ENCODE measurements at places on chromosomes 16 and 17. TPM values are rescaled to one million over a fixed set of nuclear protein-coding genes. Genes with fewer than 3 reads are reported as not detected.
A peak's percentile ranks its signal among the peaks of the same experiment; 100 is the strongest.

CFAP97D1 gene
- total RNA-seq: not detected

TAT gene
- total RNA-seq: not detected

KRTAP4-3 gene
- not detected for total RNA-seq

FBXW10B gene
- 1.2 TPM for total RNA-seq

ACE gene
- total RNA-seq: 0.58 TPM

PERCC1 gene
- 0.81 TPM for total RNA-seq

TBX4 gene
- not detected for total RNA-seq

BAHCC1 gene
- total RNA-seq: 0.14 TPM

ASGR1 gene
- total RNA-seq: 2.1 TPM

SOST gene
- not detected for total RNA-seq

- H3K36me3 ChIP-seq: peaks cover 2% of the 10 kb centered on the region
- no peak overlapping the region for H3K4me3 ChIP-seq
- H3K4me1 ChIP-seq: no peaks in the 10 kb centered on the region
- H3K27me3 ChIP-seq: no peaks in the 10 kb centered on the region
Measured at GRCh38 chr17:12567077-12568053, 98.3 kb upstream of the MYOCD start.

DNA sequence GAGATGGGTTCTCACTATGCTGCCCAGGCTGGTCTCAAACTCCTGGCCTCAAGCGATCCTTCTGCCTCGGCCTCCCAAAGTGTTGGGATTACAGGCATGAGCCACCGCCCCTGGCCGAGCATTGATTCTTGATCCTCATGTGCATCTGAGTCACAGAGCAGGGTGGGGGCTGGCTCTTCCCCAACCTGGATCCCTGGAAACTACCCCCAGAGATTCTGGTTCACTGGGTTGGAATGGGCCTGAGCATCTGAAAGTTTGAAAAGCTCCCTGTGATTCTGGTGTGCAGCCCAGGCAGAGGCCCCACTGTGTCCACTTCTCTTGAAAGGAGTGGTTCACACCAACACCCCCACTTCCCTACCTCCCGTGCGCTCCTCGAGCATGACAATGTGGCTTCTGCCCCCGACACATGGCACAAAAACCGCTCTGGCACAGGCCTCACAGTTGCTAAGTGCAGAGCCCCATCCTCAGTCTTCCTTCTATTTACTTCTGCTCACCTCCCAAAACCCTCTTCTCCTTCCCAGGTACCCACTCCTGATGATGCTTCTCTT lies 4.6 kb downstream of the QPRT start:
- no peaks in the 10 kb centered on the region for H3K27me3 ChIP-seq
- peaks cover 30% of the 10 kb centered on the region for H3K4me1 ChIP-seq
- H3K4me3 ChIP-seq: no peak overlapping the region
- no peak for DNase-seq

DNA sequence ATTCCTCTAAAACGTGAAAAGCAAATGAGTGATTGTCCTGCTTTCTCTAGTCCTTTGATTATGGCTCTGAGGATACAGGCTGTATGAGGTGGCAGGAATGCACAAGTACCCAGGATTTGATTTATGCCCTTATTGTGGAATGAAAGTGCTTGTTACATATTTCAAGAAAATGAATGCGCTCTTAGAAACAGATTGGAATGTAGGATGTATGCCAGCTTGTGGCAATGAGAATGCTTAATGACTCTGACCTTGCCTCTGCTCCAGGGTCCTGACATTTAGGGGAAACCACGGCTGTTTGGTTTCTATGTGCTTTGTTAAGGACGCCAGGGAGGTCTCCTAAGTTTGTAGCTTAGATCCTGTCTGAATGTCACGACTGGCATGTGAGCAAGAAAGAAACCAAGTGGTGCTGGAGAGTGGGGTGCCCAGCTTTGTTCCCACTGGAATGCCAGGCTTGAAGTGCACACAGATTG lies 22.0 kb downstream of the PRCD start:
- no peaks in the 10 kb centered on the region for H3K27me3 ChIP-seq
- H3K4me1 ChIP-seq: peaks cover 87% of the 10 kb centered on the region

GRCh38 chr17:62119373-62119772 lies 54.3 kb upstream of the MED13 start:
- H3K4me3 ChIP-seq: no peak overlapping the region
- no peaks in the 10 kb centered on the region for H3K36me3 ChIP-seq
- H3K27me3 ChIP-seq: peaks cover 12% of the 10 kb centered on the region
- no peak for DNase-seq
- H3K27ac ChIP-seq: peak overlapping the region; percentile 43

- no peak for DNase-seq
- no peaks in the 10 kb centered on the region for H3K27me3 ChIP-seq
- H3K4me3 ChIP-seq: peak overlapping the region; percentile 40
- peaks cover 28% of the 10 kb centered on the region for H3K36me3 ChIP-seq
- no peak overlapping the region for H3K27ac ChIP-seq
- peaks cover 46% of the 10 kb centered on the region for H3K4me1 ChIP-seq
Measured at GRCh38 chr17:38797158-38797490, 2.2 kb downstream of the PIP4K2B start.

GRCh38 chr16:57735755-57736418 lies at the start of gene KATNB1:
TSS of gene KATNB1 (plus strand) at chr16:57735770. CDS start at chr16:57737244, 1,474 bp downstream.
- peak within 1 kb of the TSS; percentile 98 for H3K4me3 ChIP-seq
- no peaks in the 10 kb centered on the region for H3K27me3 ChIP-seq
- H3K27ac ChIP-seq: peak within 1 kb of the TSS; percentile 94

- H3K27me3 ChIP-seq: no peaks in the 10 kb centered on the region
- peaks cover 20% of the 10 kb centered on the region for H3K4me1 ChIP-seq
- no peak overlapping the region for H3K27ac ChIP-seq
Measured at GRCh38 chr16:379183-379960, 2.4 kb downstream of the PGAP6 start.

DNA sequence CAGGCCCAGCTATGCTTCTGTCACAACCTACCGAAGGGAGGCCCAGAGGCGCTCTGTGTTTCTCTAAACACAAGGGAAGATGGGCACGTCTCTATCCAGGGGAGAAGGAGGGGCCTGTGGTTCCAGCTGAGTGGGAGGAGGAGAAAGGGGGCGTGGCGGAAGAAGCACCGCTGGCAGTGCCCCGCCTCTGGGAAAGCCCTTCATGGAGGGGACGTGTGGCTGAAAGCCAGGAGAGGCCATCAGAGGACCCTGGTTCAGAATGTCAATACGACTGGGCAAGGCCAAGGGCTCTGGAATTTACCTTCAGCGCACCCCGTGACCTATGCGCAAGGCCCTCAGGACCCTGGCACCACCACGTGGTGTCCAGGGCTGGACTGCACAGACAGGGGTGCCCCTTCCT lies 12.3 kb upstream of the SLC38A8 start:
- no peak overlapping the region for H3K4me3 ChIP-seq
- H3K27ac ChIP-seq: no peak overlapping the region
- no peaks in the 10 kb centered on the region for H3K27me3 ChIP-seq

GRCh38 chr17:58302919-58303585 lies 22.3 kb upstream of the MPO start:
- H3K4me1 ChIP-seq: no peaks in the 10 kb centered on the region
- no peaks in the 10 kb centered on the region for H3K36me3 ChIP-seq
- no peak for DNase-seq

GRCh38 chr16:84758627-84759026 lies 58.8 kb downstream of the USP10 start:
- peaks cover 63% of the 10 kb centered on the region for H3K4me1 ChIP-seq
- H3K4me3 ChIP-seq: no peak overlapping the region
- no peaks in the 10 kb centered on the region for H3K27me3 ChIP-seq
- DNase-seq: no peak
- peaks cover 11% of the 10 kb centered on the region for H3K36me3 ChIP-seq

DNA sequence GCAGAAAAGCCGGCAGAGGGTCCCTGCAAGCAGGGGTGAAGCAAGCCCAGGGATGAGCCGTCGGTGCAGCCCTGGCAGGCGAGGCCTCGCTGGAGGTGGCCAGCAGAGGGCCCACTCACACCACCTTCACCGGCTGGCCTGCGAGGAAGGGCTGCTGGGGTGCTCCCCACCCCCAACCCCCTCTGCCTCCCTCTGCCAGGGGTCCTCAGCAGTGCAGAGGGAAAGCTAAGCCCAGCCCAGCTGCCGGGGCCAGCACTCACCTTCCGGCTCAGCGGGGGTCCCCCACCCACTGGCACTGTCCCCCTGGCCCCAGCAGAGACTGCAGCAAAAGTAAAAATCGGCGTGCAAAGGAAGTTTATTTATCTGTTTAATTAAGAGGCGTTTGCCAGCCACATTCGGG lies 113.4 kb downstream of the ENGASE start:
- H3K27me3 ChIP-seq: peaks cover 46% of the 10 kb centered on the region
- DNase-seq: peak; percentile 28
- no peaks in the 10 kb centered on the region for H3K36me3 ChIP-seq
- no peak overlapping the region for H3K27ac ChIP-seq
- H3K4me3 ChIP-seq: no peak overlapping the region

DNA sequence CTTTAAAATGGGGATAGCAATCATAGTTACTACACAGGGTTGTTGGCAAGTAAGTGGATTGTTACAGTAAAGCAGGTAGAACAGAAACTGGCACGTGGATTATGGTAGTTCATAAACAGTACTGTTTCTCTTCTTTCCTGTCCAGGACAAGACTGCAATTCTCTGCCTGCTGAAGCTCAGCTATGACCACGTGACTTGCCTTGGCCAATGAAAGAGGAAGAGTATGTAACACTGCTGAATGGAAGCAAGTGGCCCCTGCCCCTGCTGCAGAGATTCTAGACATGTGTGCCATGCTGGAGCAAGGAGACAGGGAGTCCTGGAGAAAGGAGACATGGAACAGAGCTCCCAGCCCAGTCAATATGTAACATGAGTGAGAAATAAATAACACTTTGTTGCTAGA lies 66.6 kb upstream of the TOX3 start:
- DNase-seq: no peak
- no peaks in the 10 kb centered on the region for H3K4me1 ChIP-seq
- no peak overlapping the region for H3K4me3 ChIP-seq
- no peak overlapping the region for H3K27ac ChIP-seq

DNA sequence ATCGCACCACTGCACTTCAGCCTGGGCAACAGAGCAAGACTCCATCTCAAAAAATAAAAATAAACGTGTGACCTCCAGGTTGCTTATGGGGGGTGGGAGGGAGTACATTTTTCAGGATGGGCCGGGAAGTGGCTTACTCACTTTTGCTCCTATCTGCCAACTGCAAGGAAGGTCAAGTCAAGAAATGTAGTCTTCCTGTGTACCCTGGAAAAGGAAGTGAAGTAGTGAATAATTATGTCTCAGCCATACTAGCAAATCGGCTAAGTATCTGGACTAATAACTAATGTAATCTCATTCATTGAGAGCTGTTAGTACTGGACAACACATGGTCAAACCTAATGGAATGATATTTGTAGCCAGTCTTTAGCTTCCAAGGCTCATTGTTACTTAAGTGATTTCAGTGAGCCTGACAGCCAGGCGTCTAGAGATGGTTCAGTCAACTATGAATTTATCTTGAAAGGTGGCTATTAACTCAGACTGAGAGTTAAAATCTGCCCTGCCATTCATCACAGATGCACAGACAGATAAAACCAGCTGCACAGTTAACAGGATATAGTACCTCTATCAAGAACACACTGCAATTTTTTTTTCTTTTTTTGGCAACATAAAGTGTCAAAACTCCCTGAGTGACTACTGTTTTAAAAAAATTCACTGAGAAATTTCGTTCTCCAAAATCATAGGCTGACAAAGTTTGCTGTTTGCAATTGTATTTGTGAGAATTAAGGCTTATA lies 3.7 kb upstream of the TACO1 start:
- H3K4me3 ChIP-seq: no peak overlapping the region
- H3K27ac ChIP-seq: peak overlapping the region; percentile 67
- no peaks in the 10 kb centered on the region for H3K27me3 ChIP-seq
- DNase-seq: no peak
- H3K36me3 ChIP-seq: peaks cover 1% of the 10 kb centered on the region

- peaks cover 16% of the 10 kb centered on the region for H3K36me3 ChIP-seq
- H3K4me1 ChIP-seq: peaks cover 73% of the 10 kb centered on the region
- no peaks in the 10 kb centered on the region for H3K27me3 ChIP-seq
- peak overlapping the region; percentile 92 for H3K27ac ChIP-seq
Measured at GRCh38 chr17:28900986-28901726, 1.7 kb downstream of the DHRS13 start.

- H3K27me3 ChIP-seq: no peaks in the 10 kb centered on the region
- H3K27ac ChIP-seq: peak overlapping the region; percentile 12
- DNase-seq: no peak
- peaks cover 7% of the 10 kb centered on the region for H3K36me3 ChIP-seq
Measured at GRCh38 chr17:59766491-59766890, 59.0 kb downstream of the VMP1 start.

GRCh38 chr17:66889480-66890230 lies 54.7 kb downstream of the CACNG5 start:
- H3K36me3 ChIP-seq: no peaks in the 10 kb centered on the region
- H3K4me3 ChIP-seq: no peak overlapping the region
- peaks cover under 1% of the 10 kb centered on the region for H3K27me3 ChIP-seq
- no peaks in the 10 kb centered on the region for H3K4me1 ChIP-seq

DNA sequence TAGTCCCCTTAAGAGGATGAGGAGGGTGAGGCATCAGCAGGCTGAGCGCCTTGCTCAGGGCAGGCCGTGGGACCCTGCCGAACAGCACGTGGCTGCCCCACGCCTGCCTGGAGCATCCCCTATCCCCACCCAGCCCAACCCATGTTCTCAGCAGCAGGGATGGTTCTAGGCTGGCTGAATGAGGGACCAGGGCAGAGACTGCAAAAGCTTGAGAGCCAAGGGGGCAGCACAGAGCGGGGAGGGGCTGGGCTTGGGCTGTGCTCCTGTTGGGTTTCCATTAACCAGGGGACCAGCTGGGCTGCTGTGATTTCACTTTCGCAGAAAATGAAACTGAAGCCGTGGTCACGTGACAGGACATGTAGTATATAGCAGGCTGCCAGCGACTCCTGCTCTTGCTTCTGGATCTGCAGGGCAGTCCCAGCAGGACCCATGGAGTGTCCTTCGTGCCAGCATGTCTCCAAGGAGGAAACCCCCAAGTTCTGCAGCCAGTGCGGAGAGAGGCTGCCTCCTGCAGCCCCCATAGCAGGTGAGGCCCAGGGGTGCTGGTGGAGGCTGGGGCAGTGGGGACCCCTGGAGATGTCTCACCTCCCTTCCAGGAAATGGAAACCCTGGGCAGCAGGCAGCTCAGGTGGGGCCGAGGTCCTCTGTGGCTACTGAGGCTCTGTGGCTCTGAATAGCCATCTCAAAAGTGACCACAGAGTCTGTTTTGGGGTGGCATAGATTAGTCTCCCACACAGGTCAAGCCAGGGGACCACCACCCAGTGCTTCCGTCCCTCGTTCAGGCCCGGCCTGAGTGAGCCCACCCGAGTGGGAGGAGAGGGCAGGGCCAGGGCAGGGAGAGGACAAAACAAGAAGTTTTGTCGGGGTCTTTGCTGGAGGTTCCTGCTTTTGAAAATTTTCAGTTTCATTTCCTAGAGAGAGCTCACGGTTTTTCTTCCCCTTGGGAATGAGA lies 2.9 kb downstream of the RNF213 start:
- H3K27ac ChIP-seq: peak overlapping the region; percentile 96
- peaks cover 36% of the 10 kb centered on the region for H3K36me3 ChIP-seq
- H3K4me1 ChIP-seq: peaks cover 46% of the 10 kb centered on the region

All from activated T-cell treated with anti-CD3 and anti-CD28 coated beads, Interleukin-2, amount 50 U/mL, for 72 hours (primary cell).